ENCODE measurements at places on chromosomes 7 and 10. TPM values are rescaled to one million over a fixed set of nuclear protein-coding genes. Genes with fewer than 3 reads are reported as not detected.

TPST1 gene
- total RNA-seq = 57.3 TPM

ASAH2 gene
- total RNA-seq = 1.7 TPM

- no peaks in the 10 kb centered on the region for H3K4me1 ChIP-seq
- H3K27ac ChIP-seq = no peak overlapping the region
- H3K36me3 ChIP-seq = no peaks in the 10 kb centered on the region
- H3K4me3 ChIP-seq = no peak overlapping the region
Observed at GRCh38 chr10:21827308-21827707, 176.2 kb downstream of the DNAJC1 start.

GRCh38 chr7:110224643-110225042, 866.3 kb upstream of the LRRN3 start:
- H3K4me3 ChIP-seq = no peak overlapping the region
- no peak overlapping the region for H3K27ac ChIP-seq
- H3K4me1 ChIP-seq = no peaks in the 10 kb centered on the region
- no peaks in the 10 kb centered on the region for H3K36me3 ChIP-seq
- DNase-seq = no peak
- H3K27me3 ChIP-seq = no peaks in the 10 kb centered on the region

GIMAP8 gene
- not detected for total RNA-seq

DNA sequence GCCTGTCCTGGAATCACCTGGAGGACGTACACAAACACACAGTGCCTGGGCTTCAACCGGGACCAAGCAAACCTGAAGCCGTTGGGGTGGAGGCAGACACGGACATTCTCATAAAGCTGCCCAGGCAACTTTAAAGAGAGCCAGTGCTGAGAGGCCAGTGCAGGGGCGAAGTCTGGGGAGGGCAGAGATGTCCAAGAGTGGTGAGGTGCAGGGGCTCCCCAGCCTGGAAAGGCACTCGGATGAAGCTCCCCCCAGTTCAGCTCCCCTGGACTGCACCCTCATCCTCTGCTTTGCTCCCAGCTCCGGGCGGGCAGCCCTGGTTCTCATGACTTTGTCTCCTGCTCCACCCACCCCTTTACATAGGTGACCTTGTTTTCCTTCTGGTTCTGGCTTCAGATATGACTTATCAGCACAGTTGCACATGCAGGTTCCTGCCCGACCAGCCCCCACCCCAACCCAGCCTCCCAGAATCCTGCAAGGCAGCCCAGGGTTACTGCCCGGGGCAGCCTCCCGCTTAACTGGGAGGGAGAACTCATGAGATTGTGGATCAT, 60.8 kb upstream of the EEPD1 start:
- no peak overlapping the region for H3K27ac ChIP-seq
- no peaks in the 10 kb centered on the region for H3K36me3 ChIP-seq
- H3K4me1 ChIP-seq = no peaks in the 10 kb centered on the region
- H3K4me3 ChIP-seq = no peak overlapping the region
- DNase-seq = no peak

DNA sequence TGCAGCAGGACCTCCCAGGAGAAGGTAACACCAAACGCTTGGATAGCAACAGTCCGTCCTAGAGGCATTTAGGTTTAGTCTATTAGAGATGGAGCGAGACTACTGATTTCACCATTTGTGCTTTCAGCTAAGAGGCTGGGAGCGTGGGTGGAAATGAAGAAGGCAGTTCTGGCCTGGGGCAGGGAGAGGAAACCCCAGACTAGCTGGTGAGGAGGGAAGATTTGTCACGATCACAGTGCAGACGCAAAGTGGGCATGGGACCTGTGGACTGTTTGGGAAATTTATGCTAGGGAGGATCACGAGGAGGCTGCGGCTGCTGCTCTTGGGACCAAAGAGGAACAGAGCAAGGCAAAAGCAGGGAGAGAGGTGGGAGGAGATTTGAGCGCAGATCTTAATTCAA, 130.4 kb upstream of the AOAH start:
- H3K27me3 ChIP-seq = no peaks in the 10 kb centered on the region
- peaks cover 10% of the 10 kb centered on the region for H3K36me3 ChIP-seq
- H3K4me3 ChIP-seq = no peak overlapping the region
- H3K27ac ChIP-seq = no peak overlapping the region
- no peak for DNase-seq
- no peaks in the 10 kb centered on the region for H3K4me1 ChIP-seq

HNRNPA2B1 gene
- total RNA-seq = 746 TPM

HIP1 gene
- 48.6 TPM for total RNA-seq

GRCh38 chr7:71184136-71184535, 52.2 kb downstream of the GALNT17 start:
- H3K4me1 ChIP-seq = no peaks in the 10 kb centered on the region
- no peak overlapping the region for H3K27ac ChIP-seq
- no peaks in the 10 kb centered on the region for H3K27me3 ChIP-seq
- DNase-seq = no peak
- no peaks in the 10 kb centered on the region for H3K36me3 ChIP-seq

GRCh38 chr7:86667732-86668131, 24.0 kb downstream of the GRM3 start:
- H3K4me3 ChIP-seq = no peak overlapping the region
- no peak overlapping the region for H3K27ac ChIP-seq
- H3K4me1 ChIP-seq = no peaks in the 10 kb centered on the region
- H3K27me3 ChIP-seq = no peaks in the 10 kb centered on the region
- DNase-seq = peak; percentile 16

FOXP2 gene
- total RNA-seq = 52.7 TPM

ANKRD7 gene
- 0.93 TPM for total RNA-seq

DNA sequence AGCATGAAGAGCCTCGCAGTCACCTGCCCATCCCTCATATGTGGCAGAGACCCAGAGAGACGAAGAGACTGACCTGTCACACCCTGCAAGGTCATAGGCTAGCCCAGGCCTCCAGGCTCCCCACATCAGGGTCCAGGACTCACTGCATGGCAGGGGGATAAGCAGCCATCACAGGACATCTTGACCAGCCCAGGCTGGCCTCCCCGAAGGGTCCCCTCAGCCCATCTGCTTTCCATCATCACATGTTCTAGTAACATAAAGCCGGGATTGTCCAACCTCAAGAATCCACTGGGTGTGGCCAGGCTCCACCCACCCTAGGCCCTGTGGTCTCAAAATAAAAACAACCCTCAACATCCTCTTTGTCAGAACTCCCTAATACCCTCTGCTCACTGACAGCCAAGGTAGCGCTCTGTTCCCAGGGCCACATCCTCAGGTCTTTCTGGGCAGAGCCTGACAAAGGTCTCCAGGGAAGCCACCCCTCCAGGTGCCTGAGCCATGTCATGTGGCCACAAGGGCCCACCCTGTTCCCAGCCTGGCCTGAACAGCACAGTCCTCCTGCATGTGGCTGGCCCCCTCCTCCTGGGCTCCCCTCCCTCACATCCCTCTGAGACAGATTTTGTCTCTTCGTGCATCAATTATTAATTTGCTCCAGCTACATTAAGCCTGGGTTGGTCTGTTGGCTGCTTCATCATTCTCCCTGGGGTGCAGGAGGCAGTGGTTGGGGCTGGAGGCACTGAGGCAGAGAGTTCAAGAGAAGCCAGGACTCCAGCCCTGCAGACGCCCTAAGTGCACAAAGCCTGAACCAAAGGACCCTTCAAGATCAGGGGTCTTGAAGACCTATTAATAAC, 131.8 kb upstream of the UNC5B start:
- H3K27me3 ChIP-seq = no peaks in the 10 kb centered on the region
- H3K27ac ChIP-seq = no peak overlapping the region
- H3K4me3 ChIP-seq = no peak overlapping the region
- no peak for DNase-seq
- H3K36me3 ChIP-seq = no peaks in the 10 kb centered on the region
- no peaks in the 10 kb centered on the region for H3K4me1 ChIP-seq

- no peaks in the 10 kb centered on the region for H3K36me3 ChIP-seq
- no peak overlapping the region for H3K27ac ChIP-seq
- H3K27me3 ChIP-seq = no peaks in the 10 kb centered on the region
- no peaks in the 10 kb centered on the region for H3K4me1 ChIP-seq
Observed at GRCh38 chr10:70786799-70787415, 1.7 kb upstream of the TBATA start.

DNA sequence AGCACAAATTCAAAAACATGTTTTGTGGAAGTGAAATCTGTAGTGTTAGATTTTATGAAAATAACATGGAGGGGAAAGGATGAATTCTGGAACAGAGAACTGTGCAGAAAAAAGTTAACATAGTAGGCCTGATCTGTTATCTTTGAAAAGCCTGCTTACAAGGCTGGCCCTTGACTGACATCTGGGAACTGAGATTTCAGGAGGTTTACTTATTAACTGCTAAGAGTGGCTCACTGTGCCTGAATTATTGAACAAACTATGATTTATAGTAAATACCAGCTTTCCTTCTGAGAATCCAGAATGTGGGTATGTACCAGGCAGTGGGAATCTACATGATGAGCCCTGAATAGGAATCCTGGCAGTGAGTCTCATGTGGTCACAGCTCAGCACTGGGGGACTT, 30.5 kb downstream of the NSUN6 start:
- no peaks in the 10 kb centered on the region for H3K4me1 ChIP-seq
- H3K4me3 ChIP-seq = no peak overlapping the region
- no peaks in the 10 kb centered on the region for H3K27me3 ChIP-seq

- H3K4me3 ChIP-seq = no peak overlapping the region
- DNase-seq = peak; percentile 49
- H3K4me1 ChIP-seq = peaks cover 52% of the 10 kb centered on the region
- peak overlapping the region; percentile 32 for H3K27ac ChIP-seq
Observed at GRCh38 chr7:96303686-96304443, 18.0 kb downstream of the SLC25A13 start.

DNA sequence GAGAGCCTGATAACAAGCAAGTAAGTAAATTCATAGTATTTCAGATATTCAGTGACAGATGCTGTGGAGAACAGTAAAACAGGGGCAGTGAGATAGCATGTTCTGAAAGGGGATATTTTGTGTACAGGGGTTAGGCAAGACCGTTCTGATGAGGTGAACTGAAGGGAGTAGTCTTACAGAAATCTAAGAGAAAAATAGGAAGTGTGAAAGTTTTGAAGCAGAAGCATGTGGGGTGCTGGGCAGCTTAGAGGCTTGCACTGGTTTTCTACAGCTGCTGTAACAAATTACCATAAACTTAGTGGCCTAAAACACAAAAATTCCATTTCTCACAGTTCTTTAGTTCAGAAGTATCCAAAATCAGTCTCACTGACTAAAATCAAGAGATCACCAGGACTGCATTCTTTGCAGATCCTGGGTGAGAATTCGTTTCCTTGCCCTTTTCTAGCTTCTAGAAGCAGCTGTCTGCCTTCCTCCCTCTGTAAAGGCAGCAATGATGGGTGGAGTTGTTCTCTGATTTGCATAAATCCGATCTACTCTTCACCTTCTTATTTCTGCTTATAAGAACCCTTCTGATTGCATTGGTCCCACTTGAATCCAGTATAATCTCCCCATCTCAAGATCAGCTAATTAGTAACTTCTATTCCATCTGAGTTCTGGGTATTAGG, 7.5 kb upstream of the KLF14 start:
- peaks cover 23% of the 10 kb centered on the region for H3K36me3 ChIP-seq
- no peaks in the 10 kb centered on the region for H3K4me1 ChIP-seq

- H3K4me3 ChIP-seq = no peak overlapping the region
- H3K36me3 ChIP-seq = peaks cover 22% of the 10 kb centered on the region
- no peak overlapping the region for H3K27ac ChIP-seq
Observed at GRCh38 chr7:127887631-127888030, 143.6 kb downstream of the LRRC4 start.

DNA sequence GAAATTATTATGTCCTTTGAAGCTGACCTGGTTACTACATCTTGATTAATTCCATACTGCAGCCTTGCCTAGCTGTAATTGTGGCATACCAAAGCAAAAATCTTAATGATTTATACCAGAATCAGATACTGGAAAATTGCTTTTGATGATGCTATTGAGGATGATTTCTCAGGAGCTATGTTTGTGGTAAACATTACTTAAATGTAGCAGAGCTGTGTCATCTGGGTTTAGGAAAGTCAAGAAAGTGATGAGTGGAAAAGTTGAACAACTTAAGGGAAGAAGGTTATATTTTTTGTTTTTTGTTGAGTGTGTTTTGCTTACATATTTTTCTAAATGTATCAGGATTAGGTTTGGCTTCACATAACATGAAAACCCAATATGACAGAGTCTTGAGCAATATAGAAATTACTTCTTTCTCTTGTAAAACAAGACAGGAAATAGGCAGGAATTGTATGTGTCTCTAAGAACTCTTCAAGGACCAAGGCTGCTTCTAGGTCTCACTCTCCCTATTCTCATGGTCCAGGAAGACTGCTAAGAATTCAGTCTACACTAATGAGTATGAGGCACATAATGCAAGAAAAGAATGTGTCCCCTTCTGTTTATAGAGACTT, 87.6 kb upstream of the MTPN start:
- H3K4me3 ChIP-seq = no peak overlapping the region
- no peak overlapping the region for H3K27ac ChIP-seq
- DNase-seq = no peak
- H3K36me3 ChIP-seq = no peaks in the 10 kb centered on the region

DNA sequence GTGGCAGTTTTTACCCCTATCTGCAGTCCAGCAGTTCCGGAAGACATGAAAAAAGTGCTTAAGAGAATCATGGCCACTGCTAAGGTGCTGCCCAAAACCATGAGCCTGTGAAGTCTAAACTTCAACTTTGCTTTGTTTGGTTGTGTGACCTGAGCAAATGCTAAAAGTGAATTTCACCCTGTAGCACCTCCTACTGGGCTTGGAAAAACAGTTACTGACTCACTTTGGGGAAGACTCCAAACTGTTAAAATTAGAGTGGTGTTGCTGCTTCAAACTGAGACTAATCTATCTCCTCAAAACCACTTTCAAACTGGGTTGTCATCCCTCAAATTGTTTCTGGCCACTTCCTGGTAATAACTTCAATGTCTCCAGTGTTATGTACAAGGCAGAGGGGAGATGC, 21.3 kb downstream of the MKX start:
- peaks cover 18% of the 10 kb centered on the region for H3K4me1 ChIP-seq
- no peaks in the 10 kb centered on the region for H3K36me3 ChIP-seq
- no peaks in the 10 kb centered on the region for H3K27me3 ChIP-seq

GJD4 gene
- total RNA-seq = 1.2 TPM

DNA sequence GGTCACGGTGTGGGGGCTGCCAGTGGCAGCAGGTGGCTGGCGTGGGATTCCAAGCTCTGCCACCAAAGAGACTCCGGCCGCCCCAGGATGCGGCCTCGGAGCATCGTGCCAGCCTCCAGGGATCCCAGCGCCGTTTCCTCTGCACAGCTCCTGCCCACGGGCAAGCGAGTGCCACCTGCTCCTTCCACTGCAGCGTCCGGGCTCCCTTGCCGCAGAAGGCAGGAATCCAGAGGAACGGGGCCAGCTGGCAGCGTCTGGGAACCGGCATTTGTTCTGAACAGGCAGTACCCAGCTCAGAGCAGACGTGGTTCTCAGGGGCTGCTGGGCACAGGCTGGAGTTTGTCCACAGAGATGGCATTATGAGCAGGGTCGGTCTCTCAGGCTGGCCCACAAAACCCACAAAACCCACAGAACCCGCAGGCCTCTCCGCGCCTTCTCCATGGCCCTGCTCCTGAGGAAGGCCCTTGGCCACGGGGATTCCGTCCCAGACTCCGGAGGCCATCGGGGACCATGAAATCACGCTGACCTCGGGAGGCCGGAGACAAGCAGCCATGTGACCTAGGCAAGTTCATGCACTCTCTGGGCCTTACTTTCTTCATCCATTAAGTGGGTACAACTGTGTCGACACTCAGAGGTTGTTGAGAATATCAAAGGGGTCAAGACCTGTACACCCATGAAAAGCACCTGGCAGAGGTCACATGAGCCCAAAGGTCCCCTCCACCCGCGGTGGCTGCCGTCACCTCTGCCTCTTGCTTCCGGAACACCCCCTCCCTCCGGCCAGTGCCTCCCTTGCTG, 72.1 kb upstream of the TNRC18 start:
- H3K4me3 ChIP-seq = no peak overlapping the region
- no peaks in the 10 kb centered on the region for H3K27me3 ChIP-seq
- no peak overlapping the region for H3K27ac ChIP-seq
